Subcutaneous adipose tissue (tissue), 4 donors: ENCODE measurements at places on chromosomes 6 and 20. TPM values are rescaled to one million over a fixed set of nuclear protein-coding genes. Genes with fewer than 3 reads are reported as not detected.

Gene HLA-DMB
- total RNA-seq, result 40.5 TPM

Gene FAM83D
- total RNA-seq, result 1.8 TPM

Gene GHRH
- total RNA-seq, result not detected

Gene FNDC1
- total RNA-seq, result 6.6 TPM

Gene MDC1
- total RNA-seq, result 10.6 TPM
